ENCODE measurements at places on chromosomes 3 and 15.

DNA sequence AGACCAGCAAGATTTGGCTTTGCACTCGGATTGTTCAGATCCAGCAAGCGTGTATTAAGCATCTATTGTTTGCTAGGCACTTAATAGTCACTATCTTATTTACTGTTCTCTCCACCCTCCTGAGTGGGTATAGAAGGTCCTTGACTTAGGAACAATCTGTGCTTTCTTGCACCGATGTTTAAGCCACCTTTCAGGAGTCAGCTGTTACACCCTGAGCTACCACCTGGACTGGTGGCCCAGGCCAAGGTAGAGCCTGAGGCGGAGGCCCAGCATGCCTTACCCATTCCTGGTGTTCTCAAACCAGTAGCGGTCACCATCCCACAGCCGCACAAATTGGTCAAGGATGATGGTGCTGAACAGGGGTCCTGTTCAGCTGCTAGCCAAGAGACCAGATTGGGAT lies 10.0 kb downstream of the DUOX1 start:
- no peak for DNase-seq

DNA sequence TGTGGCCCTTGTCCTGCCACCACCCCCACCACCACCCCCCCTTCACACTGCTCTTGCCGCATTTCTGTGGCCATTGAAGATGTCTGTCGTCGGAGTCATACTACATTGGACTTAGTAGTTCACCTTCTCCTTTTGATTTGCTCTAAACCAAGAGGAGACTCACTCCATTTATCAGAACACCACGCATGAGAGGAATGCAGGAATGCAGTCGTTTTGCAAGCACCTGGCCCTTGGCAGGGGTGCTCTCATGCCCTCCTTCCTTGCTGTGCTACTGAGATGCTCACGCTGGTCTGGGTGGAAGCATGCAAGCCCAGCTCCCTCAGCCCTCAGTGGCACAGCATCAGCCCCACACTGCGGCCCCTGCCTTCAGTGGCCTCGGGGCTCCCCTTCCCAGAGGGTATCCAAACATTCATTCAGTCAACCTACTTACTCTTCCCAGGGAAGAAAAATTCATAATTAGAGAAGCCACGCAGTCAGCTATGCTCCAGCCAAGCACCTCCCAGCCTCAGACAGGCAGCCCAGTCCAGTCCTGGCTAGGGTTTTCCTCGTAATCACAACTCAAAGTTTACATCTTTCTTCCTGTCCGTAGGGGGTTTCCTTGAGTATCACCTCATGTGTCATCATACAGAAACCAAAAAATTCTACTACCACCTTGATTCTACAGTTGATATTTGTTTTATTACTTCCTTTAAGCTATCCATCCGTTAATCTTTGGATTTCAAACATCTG lies 520.0 kb downstream of the GABRG3 start:
- DNase-seq: no peak

- no peak for DNase-seq
Measured at GRCh38 chr3:44930911-44931310, 45.1 kb downstream of the ZDHHC3 start.

GRCh38 chr15:65971741-65971995 lies 102.4 kb downstream of the RAB11A start:
- no peak for DNase-seq

GRCh38 chr3:48466386-48467109 lies 20.0 kb downstream of the ATRIP start:
- DNase-seq: peak; percentile 21

Data from CD4-positive, alpha-beta T cell treated with Interferon gamma for 1 hour (primary cell).